ENCODE measurements at places on chromosomes 3 and 15.

GRCh38 chr3:10194328-10195071 is 29.8 kb downstream of the IRAK2 start:
- no peak for DNase-seq

DNA sequence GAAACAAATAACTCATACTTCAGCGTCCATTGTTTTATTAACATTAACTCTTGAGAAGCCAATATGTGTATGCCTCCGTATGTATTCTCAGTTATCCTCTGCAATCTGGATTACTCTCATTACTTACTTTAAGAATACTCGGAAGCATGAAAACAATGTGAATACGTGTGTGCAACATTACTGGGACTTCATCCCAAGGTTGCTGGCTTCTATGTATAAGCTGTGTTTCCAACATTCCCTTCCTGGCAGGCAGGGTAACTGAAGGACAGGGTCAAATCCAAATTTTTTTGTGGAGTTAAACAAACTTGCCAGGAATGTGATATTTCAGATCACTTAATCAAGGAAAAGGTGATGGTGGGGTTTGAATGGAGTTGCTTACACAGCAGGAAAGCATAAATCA is 34.5 kb upstream of the NR1I2 start:
- DNase-seq, result no peak

- no peak for DNase-seq
Measured at GRCh38 chr3:13020159-13020750, 53.0 kb downstream of the IQSEC1 start.

DNA sequence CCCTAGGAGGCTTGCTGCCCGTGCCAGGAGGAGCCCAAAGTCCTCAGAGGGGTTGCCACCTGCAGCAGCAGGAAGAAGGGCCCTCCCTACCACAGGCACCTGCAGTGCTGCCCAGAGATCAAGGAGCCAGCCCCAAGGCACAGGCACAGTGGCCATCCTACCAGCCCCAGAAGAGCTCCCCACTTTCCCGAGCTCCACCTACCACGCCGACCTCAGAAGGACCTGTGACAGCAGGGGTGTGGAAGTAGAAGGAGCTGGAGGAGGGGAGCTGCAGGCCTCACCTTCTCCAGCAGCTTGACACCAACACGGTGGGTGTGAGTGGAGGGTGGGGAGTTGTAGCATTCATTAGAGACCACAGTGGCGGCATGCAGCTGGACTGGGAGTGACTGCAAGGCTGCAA is 485.8 kb downstream of the GABRG3 start:
- no peak for DNase-seq

- DNase-seq, result no peak
Measured at GRCh38 chr3:154195620-154196356, 74.6 kb downstream of the ARHGEF26 start.

DNA sequence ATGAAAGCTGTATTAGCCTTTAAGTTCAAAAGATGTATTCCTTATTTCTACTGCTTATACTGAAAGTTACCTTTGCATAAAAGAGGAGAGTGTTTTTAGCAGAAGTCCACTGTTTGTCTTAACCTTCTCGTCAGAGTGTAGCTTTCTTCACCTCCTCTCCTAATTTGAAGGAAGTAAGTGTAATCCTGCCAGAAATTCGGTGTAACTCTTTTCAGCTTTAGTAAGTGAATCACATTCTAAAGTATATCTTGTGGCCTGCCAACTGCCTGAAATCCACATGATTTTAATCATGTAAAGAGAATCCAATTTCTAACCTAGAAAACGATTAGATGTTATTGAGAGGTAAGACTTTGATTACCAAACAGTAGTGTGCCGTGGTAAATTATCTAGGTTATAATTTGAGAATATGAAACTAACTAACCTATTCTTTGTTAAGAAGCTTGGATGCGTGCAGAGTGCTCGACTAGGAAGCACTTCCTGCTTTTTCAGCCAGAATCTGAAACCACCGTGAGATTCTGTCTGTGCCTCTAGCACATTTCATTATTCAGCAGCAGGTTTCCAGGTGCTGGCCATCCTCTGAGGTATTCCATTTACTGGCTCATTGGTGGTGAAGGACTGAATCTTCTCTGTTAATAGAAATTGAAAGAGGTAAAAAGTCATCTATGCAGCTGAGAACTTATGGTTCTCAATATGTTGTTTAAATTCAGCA is 7.5 kb downstream of the GYG1 start:
- no peak for DNase-seq

- DNase-seq, result no peak
Measured at GRCh38 chr3:124397088-124397487, 333.2 kb upstream of the UMPS start.

- peak; percentile 55 for DNase-seq
Measured at GRCh38 chr15:71790081-71790480, 20.3 kb upstream of the NR2E3 start.

DNA sequence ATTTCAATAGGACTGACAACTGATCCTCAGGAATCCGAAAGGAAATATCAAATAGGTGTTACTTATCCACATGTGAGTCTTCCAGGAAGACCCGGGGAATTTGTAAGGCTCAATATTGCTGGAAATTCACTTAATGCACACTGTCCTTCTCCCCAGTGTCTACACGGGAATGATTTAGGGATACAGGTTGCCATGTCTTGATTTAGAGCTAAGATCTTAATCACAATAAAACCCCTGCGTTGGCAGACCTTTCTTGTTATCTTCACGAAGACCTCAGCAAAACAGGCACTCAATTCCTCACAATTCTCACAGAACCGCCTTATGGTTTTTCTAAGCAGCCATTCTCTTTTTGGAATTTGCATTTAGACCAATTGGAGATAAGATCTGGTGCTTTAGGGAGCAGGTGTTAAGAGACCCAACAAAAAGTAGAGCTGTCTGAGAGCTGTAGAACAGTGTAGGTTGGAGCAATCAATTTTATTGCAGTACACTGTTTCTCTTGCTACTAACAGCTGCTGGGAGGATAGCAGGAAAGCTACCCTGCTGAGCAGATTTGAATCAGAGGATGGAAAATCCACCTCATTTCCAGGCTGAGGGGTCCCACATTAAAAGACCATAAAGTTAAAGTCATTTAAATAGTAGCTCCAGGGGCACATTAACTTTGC is 925.7 kb downstream of the EPHA3 start:
- no peak for DNase-seq

All from astrocyte of the spinal cord (primary cell).